ENCODE measurements at places on chromosomes 2 and 18. TPM values are rescaled to one million over a fixed set of nuclear protein-coding genes. Genes with fewer than 3 reads are reported as not detected.

MYO5B gene
- polyA plus RNA-seq, result 0.92 TPM

ZEB2 gene
- polyA plus RNA-seq, result 38.7 TPM

LHCGR gene
- not detected for polyA plus RNA-seq

TNP1 gene
- polyA plus RNA-seq, result not detected

ERBB4 gene
- 1.3 TPM for polyA plus RNA-seq
